Thyroid gland (tissue), 4 donors: ENCODE measurements at places on chromosomes 11 and 22. TPM values are rescaled to one million over a fixed set of nuclear protein-coding genes. Genes with fewer than 3 reads are reported as not detected.

DNA sequence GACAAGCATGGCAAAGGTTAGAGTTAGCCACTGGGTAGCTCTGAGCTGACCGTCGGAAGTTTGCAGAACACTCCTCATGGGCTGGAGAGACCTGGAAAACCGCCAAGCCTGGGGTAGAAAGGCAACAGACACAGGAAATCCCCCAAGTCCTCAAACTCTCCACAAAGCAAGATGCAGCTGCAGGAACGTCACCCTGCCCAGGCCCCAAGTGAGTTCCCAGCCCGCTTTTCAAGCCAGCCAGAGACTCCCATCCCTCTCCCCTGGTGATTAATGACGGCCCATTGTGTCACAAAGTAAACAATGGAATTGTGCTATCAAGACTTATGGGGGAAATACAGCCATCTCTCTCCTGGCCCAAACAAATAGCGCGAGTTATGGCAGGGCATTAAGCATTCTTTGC lies 633.0 kb downstream of the TBC1D22A start:
- no peak for DNase-seq

- no peak for DNase-seq
Measured at GRCh38 chr11:57487920-57488659, 27.4 kb downstream of the SLC43A1 start.

DNA sequence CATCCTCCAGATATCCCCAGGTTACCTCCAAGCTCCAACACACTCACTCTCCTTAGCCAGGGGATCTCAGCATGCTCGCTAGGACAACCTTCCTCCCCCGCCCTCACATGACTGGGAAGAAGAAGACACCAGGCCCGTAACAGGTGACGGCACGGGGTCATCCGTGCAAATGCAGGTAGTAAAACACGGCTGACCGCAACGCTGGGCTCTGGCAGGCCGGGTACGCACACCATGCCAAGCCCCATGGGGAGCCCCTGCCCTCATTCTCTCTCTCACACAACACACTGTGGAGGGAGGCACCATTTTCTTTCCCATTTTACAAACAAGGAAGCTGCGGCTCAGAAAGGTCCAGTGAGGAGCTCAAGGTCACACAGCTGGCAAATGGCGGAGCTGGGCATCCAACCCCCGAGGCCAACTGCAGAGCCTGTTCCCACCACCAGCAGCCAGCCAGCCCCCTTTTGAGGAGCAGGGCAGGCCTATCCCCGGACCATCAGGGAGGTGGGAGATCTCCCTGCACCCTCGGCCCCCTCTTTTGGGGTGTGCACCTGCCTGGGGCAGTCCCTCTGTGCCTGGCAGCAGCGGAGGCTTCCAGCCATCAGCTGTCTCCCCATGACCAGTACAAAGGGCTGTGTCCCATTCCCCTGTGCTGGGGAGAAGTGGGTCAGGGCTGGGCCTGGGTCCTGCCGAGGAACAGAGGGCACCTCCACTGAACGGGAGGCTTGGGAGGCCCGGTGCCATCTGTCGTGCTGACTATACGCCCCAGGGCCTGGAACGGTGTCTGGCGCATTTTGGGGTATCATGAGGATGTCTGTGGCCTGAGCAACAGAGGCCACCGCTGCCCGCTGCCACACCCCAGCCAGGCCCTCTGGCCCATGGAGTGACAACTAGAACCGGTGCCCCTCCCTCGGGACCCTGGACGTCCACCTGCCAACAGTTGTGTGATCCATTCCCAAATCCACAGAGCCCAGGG lies 280.9 kb downstream of the CTTN start:
- DNase-seq: no peak

DNA sequence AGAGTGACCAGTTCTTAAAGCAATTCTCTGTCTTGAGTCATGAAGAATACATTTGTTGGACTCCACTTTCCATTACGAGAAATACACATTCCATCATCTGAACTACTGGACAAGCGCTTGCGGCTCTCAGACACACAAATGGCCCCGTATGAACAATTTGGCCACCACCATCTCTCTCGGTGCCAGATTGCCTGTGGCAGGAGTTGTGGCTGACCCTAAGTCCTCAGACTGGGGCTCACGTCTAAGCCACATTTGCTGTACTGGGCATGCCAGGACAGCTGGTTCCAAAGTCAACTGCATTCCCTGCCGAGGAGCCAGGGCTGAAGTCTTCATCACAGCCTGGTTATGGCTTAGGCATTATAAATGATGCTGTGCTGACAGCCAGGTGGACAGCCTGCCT lies 227.5 kb downstream of the MIAT start:
- DNase-seq: no peak

- DNase-seq: peak; percentile 78
Measured at GRCh38 chr11:2377511-2378443, 667 bp downstream of the CD81 start.

DNA sequence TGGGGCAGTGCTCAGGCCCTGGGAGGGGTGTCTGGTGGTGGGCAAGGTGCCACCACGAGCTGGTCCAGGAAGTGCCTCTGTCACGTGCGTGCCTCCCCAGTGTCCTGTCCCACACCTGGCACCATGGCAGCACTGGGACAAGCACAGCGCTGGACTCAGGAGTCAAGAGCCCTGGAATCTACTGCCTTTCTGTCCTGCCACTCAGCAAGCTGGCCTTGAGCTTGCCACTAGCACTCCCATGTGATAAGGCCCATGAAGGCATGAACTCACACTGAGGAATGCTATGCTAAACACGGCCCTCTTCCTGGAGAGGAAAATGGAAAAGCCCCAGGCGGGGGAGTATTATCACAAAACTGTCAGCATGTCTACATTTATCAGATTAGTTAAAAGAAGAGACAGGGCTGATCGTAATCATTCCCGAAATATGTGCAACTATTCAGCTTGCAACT lies 50.7 kb upstream of the SLC35C1 start:
- DNase-seq: no peak

DNA sequence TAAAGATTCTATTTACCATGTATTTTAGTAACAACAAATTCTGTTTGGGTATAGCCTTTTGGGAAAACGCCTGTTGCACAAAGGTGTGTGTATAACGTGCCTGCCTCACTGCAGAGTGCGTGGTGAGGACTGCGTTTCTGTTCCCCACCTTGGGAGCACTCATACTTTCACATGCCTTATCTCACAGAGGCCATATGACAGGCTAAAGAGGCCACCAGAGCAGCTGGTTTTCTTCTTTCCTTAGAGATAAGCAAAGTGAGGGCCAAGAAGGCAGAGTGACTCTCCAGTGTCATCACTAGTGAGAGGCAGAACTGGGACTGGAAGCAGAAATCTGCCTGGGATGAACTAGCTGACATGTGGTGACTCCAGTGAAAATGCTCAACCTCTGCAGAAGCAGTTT lies 369.2 kb upstream of the NARS2 start:
- DNase-seq: no peak

DNA sequence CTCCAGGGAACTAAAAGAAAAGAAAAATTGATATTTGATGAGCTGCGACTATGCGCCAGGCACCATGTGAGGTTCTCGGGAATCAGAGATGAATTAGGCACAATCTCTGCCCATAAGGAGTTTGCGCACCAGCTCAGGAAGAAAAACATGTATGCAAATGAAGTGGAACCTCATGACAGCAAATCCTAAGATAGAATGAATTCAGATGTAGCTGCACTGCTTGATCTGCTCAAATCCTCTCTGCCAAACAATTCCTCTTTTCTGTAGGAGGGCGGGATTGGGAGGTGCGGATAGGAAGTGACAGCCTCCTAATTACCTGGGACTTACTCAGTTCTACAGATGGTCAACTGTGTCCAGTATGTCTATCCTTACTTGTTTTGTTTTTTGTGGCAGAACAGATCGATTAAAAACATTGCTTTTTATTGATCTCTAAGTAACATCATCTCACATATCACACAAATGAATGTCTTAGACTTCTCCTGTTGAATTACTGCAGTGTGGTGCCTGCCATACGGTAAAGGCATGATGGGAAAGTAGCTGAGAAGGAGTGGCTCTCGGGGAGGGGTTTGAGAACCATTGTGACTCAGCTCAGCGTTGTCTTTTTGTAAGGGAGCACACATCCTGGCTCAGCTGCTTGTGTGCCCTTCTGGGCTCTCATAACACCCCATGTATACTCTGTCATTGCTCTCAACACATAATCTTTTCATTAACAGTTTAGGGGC lies 13.9 kb downstream of the CRTAM start:
- no peak for DNase-seq

DNA sequence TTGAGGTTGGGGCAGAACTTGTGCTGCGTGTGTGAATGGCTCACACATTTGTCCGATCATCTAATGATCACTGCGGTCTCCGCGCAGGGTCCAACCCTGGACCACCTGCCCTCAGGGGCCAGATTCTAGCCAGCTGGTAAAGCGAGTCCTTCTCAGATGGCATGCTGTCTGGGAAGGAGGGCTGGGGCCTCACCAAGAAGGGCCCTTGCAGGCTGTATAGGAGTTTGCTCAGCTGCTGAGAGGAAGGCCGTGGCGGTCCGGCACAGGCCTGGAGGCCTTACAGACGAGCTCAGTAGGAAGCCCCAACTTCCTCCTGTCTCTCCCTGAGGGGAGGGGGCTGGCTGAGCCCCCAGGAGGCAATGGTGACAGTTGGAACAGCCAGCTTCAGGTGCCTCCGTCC lies 13.7 kb downstream of the PHLDA2 start:
- no peak for DNase-seq

GRCh38 chr11:58922479-58922878 lies 16.8 kb upstream of the GLYATL1 start:
- DNase-seq: no peak

The CFAP300 gene
- total RNA-seq: 5.9 TPM

The RIMBP3B gene
- total RNA-seq: not detected

The MLC1 gene
- not detected for total RNA-seq

The TRIM48 gene
- total RNA-seq: not detected

The IGLL1 gene
- total RNA-seq: not detected

The LIF gene
- 2.3 TPM for total RNA-seq

The MGAT3 gene
- total RNA-seq: 0.73 TPM
